ENCODE measurements at places on chromosomes 5 and 9. TPM values are rescaled to one million over a fixed set of nuclear protein-coding genes. Genes with fewer than 3 reads are reported as not detected.

- peaks cover 6% of the 10 kb centered on the region for H3K4me1 ChIP-seq
- no peaks in the 10 kb centered on the region for H3K27me3 ChIP-seq
- H3K4me3 ChIP-seq: no peak overlapping the region
- H3K36me3 ChIP-seq: no peaks in the 10 kb centered on the region
Measured at GRCh38 chr9:90838098-90838497, 36.5 kb downstream of the SYK start.

DNA sequence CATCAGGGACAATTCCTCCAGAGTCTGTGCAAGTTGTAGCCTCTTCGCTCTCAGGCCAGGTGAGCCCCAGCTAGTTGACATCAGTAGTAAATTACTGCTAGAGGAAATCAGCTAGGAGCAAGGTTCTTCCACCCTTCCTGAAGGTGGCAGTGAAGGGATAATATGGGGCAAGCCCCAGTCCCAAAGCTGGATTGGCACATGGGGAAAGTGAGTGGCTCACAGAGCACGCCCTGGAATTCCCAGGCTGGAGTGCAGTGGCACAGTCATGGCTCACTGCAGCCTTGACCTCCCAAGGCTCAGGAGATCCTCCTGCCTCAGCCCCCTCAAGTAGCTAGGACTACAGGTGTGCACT, 82.1 kb downstream of the CYFIP2 start:
- no peak for DNase-seq
- H3K4me3 ChIP-seq: no peak overlapping the region
- H3K27me3 ChIP-seq: no peaks in the 10 kb centered on the region
- H3K27ac ChIP-seq: no peak overlapping the region
- peaks cover 19% of the 10 kb centered on the region for H3K36me3 ChIP-seq

- H3K27me3 ChIP-seq: no peaks in the 10 kb centered on the region
- no peaks in the 10 kb centered on the region for H3K36me3 ChIP-seq
- H3K27ac ChIP-seq: no peak overlapping the region
- no peak overlapping the region for H3K4me3 ChIP-seq
Measured at GRCh38 chr9:9881692-9882091, 731.1 kb downstream of the PTPRD start.

GRCh38 chr5:34511063-34511462, 145.1 kb upstream of the RAI14 start:
- no peaks in the 10 kb centered on the region for H3K36me3 ChIP-seq
- H3K4me1 ChIP-seq: peaks cover 13% of the 10 kb centered on the region

DNA sequence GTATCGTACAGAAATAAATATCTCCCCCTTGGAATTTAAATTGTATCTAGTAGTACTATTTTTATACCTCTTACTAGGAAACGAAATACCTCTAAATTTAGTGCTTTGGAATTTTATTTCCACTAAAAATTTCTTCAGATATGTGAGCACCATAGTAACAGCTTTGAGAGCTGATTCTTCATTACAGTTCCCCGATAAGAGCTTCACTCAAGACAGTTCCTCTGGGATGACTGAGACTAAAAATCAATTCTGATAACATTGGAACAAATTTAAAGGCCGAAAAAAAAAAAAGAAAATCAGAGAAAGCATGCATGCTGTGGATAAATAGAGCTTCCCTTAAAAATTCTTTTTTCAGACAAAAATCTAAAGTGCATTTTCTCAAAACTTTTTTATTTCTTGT, 68.5 kb upstream of the MEF2C start:
- no peaks in the 10 kb centered on the region for H3K27me3 ChIP-seq
- H3K4me1 ChIP-seq: peaks cover 3% of the 10 kb centered on the region
- no peaks in the 10 kb centered on the region for H3K36me3 ChIP-seq
- no peak overlapping the region for H3K27ac ChIP-seq
- DNase-seq: no peak

GRCh38 chr5:122727112-122727541, 47.8 kb upstream of the SNX2 start:
- no peaks in the 10 kb centered on the region for H3K27me3 ChIP-seq
- no peak overlapping the region for H3K27ac ChIP-seq
- H3K4me1 ChIP-seq: no peaks in the 10 kb centered on the region
- DNase-seq: no peak

DNA sequence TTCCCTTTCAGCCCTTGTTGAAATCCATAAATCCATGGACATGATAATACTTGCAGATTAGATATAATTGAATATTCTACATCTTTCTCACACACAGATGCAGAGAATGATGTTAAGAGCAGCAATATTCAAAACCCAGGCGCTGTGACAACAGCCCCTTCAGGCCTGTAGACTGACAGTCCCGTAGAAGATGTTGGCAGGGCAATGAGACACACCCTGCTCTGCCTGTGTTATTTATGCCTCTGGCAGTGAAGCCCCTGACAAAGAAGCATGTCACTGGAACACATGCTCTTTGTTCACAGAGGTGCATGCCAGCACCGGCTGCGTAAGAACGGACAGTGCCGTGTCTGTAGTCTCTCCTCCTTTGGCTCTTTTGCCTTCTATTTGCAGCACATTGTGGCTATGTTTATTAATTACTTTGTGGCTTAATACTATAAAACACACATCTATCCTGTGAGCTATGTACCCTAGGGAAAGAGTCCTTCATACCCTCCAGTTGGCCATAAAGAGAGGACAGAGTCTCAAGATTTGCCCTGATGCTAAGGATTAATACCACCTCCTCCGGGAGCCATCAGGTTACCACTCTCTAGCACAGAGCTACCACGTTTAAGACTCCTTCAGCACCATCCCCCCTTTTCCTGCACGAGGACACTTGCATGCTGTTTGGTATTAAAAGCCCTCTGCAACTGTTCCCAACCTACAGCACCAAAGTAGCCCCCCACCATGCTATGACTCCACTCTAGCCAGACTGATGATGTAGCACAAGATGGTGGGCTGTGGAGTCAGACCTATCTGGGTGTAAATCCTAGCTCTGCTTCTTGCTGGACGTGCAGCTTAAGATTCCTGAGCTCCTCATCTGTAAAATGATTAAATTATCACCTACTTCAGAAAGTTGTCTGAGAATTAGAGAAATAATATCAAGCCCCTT, 2.0 kb upstream of the ANP32B start:
- DNase-seq: peak; percentile 31
- peak overlapping the region; percentile 80 for H3K4me3 ChIP-seq
- H3K4me1 ChIP-seq: peaks cover 32% of the 10 kb centered on the region
- peak overlapping the region; percentile 98 for H3K27ac ChIP-seq

GRCh38 chr5:177103523-177104253, 17.0 kb downstream of the FGFR4 start:
- no peaks in the 10 kb centered on the region for H3K36me3 ChIP-seq
- no peak for DNase-seq
- H3K27ac ChIP-seq: peak overlapping the region; percentile 71

DNA sequence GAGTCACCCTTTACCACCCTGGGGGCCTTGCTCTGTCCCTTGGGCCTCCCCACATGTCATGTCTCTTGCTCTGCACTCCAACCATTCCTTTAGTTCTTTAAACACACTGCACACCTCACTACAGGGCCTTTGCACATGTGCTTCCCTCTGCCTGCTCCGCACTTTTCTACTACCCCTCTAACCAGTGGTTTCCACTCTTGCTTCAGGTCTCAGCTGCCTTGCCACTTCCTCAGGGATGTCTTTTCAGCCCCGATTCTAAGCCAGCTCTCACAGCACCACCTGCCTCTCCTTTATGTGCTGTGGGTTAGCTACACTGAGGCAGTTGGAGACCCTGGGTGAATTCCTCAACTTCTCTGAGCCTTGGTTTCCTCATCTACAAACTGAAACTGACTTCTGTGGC, 34.6 kb upstream of the GABBR2 start:
- no peak for DNase-seq
- peaks cover 10% of the 10 kb centered on the region for H3K36me3 ChIP-seq
- no peaks in the 10 kb centered on the region for H3K27me3 ChIP-seq

DNA sequence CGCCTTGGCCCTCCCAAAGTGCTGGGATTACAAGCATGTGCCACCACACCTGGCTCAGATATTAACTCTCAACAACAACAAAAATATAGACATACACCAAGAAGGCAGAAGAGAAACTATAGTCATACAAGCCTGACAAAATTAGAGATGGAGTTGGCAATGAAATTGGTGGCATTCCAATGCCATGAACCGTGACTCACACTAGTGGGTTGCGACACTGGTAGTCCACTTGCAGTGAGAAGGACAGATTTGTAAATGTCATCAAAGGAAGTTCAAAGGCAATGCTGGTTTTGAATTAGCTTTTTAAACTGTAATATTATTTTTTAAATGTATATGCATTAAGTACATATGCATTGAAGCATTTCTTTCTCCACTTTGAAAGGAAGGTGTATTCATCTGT, 8.5 kb upstream of the DNAJC25 start:
- H3K4me3 ChIP-seq: no peak overlapping the region
- no peak overlapping the region for H3K27ac ChIP-seq
- no peaks in the 10 kb centered on the region for H3K36me3 ChIP-seq
- peaks cover 6% of the 10 kb centered on the region for H3K27me3 ChIP-seq
- DNase-seq: no peak

GRCh38 chr9:72986522-72987116, 33.8 kb upstream of the ALDH1A1 start:
- H3K27me3 ChIP-seq: no peaks in the 10 kb centered on the region
- H3K4me3 ChIP-seq: no peak overlapping the region
- no peak for DNase-seq
- no peak overlapping the region for H3K27ac ChIP-seq
- no peaks in the 10 kb centered on the region for H3K4me1 ChIP-seq
- H3K36me3 ChIP-seq: no peaks in the 10 kb centered on the region

GRCh38 chr5:178113141-178113787, at the start of gene N4BP3:
Gene N4BP3, plus strand, starts transcription at chr5:178113532. Its CDS starts 6,052 bp downstream, at chr5:178119584.
- peaks cover 53% of the 10 kb centered on the region for H3K27me3 ChIP-seq
- peak within 1 kb of the TSS; percentile 90 for H3K4me3 ChIP-seq
- H3K36me3 ChIP-seq: no peaks in the 10 kb centered on the region
- no peak within 1 kb of the TSS for H3K27ac ChIP-seq
- DNase-seq: peak; percentile 56

GRCh38 chr5:74575741-74576538, 64.6 kb downstream of the ENC1 start:
- H3K4me3 ChIP-seq: no peak overlapping the region
- H3K27me3 ChIP-seq: no peaks in the 10 kb centered on the region

Gene IGIP
- 1.4 TPM for total RNA-seq

Gene GMCL2
- not detected for total RNA-seq

Gene PCDHA11
- 6.5 TPM for total RNA-seq

Data from neural crest cell (in vitro differentiated cells).